ENCODE measurements at places on chromosomes 5 and 9.

- no peak for DNase-seq
These were observed 67.3 kb upstream of the ZFR start for GRCh38 chr5:32511776-32512374.

- DNase-seq: no peak
These were observed 37.8 kb downstream of the MRRF start for GRCh38 chr9:122302237-122303093.

DNA sequence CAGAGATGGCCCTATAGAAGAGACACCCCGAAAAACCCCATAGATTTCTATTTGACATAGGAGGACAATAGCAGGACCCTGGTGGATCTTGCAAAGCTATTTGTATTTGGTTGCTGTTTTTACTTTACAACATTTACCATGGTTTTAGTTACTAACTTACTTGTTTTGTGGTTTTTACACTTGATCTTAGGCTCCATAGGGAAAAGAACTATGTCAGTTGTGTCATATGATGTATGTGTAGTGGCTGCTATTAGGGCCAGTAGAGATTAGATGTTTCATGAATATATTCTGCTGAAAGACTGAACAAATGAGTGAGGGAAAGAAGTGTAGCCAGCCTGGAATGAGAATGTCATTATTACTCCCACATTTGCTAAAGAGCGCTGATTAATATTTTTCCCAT, 388.1 kb downstream of the SEMA5A start:
- no peak for DNase-seq

DNA sequence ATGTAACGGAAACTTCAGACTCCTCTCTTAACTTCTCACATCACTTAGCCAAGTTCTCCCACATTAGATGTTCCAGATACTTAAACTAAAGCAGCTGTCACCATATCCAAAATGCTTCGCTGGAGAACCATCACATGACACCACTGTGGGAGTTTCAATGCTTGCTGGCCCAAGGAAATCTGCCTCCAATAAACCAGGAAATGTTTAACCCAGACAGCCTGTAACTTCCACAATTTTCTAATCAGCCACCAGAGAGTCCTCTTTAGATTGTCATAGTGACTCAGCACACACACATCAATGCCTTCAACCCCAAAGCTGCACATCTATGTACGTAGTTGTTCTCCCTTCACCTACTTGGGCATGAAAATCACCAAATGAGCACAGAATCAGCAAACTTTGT, 118.7 kb downstream of the LPAR1 start:
- no peak for DNase-seq

GRCh38 chr5:93599001-93599379, 16.0 kb downstream of the NR2F1 start:
- no peak for DNase-seq
